CD4-positive, alpha-beta T cell treated with Interleukin-6 for 4 hours (primary cell): ENCODE measurements at places on chromosomes 6 and 20.

GRCh38 chr6:17894191-17894590 lies 93.2 kb downstream of the KIF13A start:
- no peak for DNase-seq

GRCh38 chr6:29424168-29424567 lies 9.4 kb downstream of the OR12D1 start:
- no peak for DNase-seq

DNA sequence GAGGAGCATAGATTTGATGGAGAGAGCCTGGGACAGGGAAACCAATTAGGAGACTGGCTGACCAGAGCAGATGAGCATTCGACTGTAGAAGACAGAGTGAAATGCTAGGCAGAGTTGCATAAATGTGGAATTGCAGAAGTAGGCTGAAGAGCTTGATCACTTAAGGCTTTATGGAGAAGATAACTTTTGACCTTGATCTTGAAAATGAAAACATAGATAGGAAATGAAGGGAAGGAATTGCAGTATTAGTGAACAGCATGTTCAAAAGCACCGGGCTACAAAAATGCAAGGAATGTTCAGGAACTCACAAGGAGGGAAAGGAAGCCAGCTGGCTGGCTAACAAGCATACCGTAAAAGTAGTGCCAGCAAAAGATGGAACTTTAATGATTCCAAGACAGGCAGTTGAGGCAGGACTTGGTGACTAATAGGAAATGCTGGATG lies 20.5 kb upstream of the LTV1 start:
- DNase-seq, result no peak

DNA sequence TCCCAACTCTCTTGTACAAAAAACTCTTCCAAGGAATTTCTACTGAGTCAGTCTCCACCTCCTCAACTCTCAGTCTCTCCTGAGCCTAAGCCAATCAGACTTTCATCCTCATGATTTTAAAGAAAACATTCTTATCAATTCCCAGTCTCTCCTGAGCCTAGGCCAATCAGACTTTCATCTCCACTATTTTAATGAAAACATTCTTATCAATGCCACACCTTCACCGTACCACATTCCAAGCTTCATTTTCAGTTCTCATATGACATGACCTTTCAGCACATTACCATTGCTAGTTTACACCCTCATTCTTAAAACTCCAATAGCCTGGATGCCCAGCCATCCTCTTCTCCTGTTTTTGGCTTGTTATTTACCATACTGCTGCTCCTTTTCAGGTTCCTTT lies 42.5 kb downstream of the SYNE1 start:
- DNase-seq, result no peak

- DNase-seq, result no peak
Observed at GRCh38 chr20:3223994-3224680, 14.8 kb downstream of the ITPA start.

DNA sequence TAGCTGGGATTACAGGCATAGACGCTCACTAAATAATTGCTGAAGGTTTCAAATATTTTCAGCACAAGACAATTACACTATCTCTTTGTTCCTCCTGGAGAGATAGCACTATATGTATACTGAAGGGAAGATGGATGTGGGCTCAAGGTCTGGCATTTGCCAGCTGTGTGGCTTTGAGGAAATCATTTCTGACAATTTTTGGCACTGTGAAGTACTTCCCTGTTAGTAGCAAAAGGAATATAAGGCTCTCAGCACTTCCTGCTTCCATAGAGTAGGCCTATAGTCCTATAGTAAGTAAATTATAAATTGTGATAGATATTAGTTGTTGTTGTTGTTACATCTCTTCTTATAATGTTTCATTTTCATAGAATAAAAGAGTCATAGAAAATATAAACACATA lies 271.1 kb downstream of the SAMD5 start:
- no peak for DNase-seq

DNA sequence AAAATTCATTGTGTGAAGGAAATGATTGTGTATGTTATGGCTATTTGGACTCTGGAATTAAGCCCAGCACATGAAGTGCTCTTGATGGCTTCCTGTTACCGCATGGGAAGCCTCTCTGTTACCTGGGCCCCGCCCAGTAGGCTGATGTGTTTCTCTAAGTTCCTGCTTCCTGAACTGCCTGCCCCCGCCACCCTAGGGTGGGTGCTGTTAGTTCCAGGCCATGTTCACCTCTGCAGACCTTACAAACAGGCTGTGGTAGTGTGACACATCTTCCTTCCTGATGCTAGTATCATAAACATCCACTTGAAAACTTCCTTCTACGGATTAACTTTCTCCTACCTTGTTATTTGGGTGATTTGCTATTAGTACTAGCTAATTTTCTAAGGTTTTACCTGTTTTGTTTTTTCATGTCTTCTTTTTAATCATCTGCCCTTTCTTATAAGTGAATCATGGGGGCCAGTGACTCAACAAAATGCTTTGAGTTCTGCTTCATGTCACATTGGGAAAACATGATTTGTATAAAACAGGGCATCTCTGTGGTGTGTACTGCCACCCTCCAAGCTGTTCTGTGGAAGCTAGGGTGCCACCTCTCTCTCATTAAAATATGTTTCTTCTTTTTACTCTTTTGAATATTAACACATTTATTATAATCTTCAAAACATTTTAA lies 40.6 kb downstream of the SH3BGRL2 start:
- DNase-seq, result peak; percentile 82
